NCI-H1092 treated with DMSO at 0.1 percent for 48 hours (cell line): ENCODE measurements at places on chromosomes 3 and 15.

- no peak for DNase-seq
These were observed 4.1 kb upstream of the STAB1 start for GRCh38 chr3:52490939-52491526.

GRCh38 chr3:28651159-28651558, 302.5 kb upstream of the AZI2 start:
- DNase-seq: no peak

GRCh38 chr15:45346381-45346780, 32.0 kb downstream of the GATM start:
- DNase-seq: no peak

- DNase-seq: no peak
These were observed 30.1 kb downstream of the SST start for GRCh38 chr3:187639927-187640568.

GRCh38 chr15:35728219-35728940, 182.4 kb upstream of the DPH6 start:
- DNase-seq: no peak

- no peak for DNase-seq
These were observed 170.7 kb upstream of the TP63 start for GRCh38 chr3:189460511-189460910.

DNA sequence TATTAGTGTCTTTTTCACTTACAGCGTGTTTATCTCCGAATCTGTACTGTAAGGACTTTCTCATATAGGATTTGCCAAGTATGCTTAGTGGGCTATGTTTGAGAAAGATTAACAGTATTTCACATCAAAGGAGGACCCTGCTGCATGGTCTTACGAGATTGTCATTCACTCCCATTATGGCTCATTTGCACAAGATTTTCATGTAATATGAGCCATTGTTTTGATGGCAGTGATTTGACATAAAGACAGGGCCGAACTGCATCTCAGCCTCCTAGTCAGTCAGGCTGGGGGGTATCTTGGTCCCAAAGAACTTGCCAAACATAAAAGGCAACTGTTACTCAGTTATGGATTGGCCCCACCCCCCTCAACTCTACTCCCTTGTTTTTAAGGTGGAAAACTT, 205.9 kb downstream of the ZIC1 start:
- DNase-seq: no peak

DNA sequence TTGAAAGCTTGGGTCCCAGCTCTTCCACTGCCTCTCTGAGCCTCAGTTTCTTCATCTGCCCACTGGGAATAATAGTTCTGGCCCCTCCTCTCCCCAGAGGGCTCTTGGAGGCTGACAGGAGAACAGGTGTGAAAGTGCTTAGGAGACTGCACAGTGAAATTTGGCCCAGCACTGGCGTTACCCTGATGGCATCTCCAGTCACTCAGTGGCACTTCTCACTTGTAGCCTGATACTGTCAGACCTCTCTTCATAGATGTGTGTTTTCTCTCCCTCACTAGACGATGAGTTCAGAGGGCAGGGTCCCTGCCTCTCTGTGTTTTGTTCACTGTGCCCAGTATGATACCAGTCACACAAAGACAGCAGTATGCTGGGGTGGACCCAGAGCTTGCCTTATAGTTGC, 22.2 kb upstream of the IGDCC3 start:
- DNase-seq: no peak

DNA sequence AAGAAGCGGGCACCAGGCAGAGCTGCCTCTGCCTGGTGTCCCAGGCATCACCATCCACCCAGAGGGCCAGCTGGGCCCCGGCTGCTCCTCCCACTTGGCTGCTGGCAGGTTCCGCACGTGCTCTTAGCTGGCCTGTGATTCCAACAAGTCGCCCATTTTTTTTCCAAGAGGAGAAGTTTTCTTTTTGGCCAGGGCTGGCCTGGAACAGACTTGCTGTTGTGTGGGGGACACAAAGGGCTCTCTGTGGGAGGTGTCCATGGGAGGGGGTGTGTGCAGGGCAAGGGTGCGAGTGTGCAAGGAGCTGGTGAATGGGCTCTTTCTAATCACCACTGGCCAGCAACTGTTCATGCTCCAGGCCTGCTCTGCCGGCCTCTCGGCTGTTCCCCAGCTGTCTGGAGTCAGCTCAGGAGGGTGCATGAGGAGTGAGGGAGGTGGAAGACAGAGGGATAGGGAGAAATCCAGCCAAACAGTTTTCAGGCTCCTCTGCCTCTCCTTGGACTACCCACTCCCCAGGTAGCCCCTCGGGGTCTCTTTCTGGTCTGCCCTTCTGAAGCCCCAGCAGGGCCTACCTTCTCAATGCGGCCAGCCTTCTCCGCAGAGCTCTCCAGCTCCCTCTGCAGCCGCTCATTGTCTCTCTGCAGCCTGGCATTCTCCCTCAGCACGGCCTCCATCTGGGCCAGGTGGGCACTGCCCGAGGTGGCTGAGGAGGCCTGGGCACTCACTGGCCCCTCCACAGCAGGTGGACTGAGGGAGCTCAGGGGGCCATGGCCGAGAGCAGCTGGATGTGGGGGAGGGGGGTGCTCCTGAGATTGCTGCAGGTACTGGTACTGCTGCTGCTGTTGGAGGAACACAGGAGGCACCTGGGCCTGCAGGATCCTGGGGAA, 7.1 kb downstream of the AMOTL2 start:
- no peak for DNase-seq

DNA sequence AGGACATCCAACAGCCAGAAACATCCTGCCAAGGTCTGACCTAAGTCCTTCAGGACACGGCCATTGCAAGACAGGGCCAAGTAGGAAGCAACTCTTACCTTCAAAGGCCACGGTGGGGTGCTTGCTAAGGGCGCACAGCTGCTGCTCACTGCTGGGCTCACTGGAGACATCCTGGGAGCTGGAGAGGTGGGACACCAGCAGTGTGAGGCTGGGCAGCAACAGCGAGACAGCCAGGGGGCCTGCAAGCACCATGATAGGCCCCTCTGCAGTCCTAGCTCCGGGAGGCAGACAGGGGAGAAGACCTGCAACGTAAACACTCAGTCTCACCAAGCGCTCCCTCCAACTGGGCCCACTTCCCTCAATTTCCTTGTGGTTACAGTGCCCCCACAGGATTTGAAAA, 79.2 kb downstream of the SEMA5B start:
- peak; percentile 72 for DNase-seq
